Activated CD8-positive, alpha-beta memory T cell treated with anti-CD3 and anti-CD28 coated beads for 1 hour (primary cell): ENCODE measurements at places on chromosomes 5 and 9.

- no peak for DNase-seq
Observed at GRCh38 chr5:87588316-87588715, 175.6 kb upstream of the CCNH start.

- DNase-seq = peak; percentile 12
Observed at GRCh38 chr5:61333321-61333953, 1.4 kb downstream of the ZSWIM6 start.

DNA sequence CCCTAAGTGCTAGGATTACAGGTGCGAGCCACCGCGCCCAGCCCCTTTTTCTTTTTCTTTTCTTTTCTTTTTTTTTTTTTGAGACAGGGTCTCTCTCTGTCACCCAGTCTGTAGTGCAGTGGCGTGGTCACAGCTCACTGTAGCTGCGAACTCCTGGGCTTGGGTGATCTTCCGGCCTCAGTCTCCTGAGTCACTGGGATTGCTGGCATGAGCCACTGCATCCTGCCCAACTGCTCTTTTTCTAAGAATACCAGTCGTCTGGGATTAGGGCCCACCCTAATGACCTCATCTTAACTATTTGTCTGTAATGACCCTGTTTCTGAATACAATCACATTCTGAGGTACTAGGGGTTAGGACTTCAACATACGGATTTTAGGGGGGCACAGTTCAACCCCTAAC is 34.1 kb upstream of the NANS start:
- no peak for DNase-seq

- DNase-seq = no peak
Observed at GRCh38 chr5:91417219-91417618, 34.1 kb upstream of the ARRDC3 start.

GRCh38 chr9:25449503-25449902 is 228.7 kb downstream of the TUSC1 start:
- no peak for DNase-seq

DNA sequence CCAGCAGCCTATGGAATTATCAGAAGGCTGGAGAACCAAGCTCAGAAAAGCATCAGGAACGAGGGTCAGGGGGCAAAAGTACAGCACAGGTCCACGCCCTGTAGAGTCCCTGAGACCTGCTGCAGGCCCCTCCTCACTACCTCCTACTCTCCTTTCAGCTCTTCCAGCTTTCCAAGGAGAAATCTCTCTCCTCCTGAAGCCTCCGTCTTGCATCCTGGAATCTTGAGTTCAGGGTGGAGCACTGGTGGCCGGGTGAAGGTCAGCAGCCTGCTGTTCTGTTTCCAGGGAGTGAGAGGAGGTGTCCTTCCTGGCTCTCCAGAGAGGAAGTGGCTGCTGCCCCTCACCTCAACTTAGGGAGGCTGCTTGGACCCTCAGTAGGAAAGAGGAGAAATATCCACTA is 342.3 kb downstream of the ZSWIM6 start:
- DNase-seq = no peak

- no peak for DNase-seq
Observed at GRCh38 chr9:111151537-111151936, 113.3 kb upstream of the LPAR1 start.

- DNase-seq = no peak
Observed at GRCh38 chr9:100689635-100690034, 111.8 kb downstream of the CAVIN4 start.

DNA sequence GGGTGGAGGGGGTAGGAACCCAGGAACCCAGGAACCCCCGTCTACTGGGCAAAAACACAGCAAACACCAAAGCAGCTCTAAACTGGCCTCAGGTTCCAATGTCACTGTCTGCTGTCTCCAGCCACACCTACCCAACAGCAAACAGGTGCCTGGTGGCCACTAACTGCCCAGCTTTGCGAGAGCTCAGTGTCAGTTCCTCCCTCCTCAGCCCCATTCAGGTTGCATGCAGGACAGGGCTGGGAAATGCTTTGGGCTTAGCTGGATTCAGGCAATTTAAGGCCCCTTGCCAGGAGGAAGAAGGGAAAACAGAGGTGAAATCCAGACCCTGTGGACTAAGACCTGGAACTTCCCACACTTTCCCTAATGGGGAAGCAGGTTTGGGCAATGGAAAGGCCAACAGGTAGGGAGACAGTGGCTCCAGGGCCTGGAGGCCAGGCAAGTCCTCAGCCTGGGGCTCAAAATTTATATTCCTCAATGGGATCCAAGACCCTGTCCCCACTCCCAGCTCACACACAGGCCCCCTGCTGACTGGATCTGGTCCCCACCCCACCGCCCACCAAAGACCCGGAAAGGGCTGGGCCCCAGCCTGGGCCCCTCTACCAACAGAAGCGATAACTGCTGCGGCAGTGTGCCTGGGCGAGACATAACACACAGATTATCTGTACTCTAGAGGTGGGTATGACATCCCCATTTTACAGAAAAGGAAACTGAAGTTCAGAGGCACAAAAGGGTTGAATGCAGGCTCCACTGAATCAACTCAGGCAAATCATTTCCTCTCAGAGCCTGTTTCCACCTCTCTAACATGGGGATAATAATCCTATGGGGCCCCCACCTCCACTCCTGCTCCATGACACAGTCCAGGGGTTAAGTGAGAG is 3.5 kb downstream of the EEIG1 start:
- DNase-seq = no peak

GRCh38 chr9:98869078-98869745 is 61.7 kb downstream of the GALNT12 start:
- DNase-seq = no peak

DNA sequence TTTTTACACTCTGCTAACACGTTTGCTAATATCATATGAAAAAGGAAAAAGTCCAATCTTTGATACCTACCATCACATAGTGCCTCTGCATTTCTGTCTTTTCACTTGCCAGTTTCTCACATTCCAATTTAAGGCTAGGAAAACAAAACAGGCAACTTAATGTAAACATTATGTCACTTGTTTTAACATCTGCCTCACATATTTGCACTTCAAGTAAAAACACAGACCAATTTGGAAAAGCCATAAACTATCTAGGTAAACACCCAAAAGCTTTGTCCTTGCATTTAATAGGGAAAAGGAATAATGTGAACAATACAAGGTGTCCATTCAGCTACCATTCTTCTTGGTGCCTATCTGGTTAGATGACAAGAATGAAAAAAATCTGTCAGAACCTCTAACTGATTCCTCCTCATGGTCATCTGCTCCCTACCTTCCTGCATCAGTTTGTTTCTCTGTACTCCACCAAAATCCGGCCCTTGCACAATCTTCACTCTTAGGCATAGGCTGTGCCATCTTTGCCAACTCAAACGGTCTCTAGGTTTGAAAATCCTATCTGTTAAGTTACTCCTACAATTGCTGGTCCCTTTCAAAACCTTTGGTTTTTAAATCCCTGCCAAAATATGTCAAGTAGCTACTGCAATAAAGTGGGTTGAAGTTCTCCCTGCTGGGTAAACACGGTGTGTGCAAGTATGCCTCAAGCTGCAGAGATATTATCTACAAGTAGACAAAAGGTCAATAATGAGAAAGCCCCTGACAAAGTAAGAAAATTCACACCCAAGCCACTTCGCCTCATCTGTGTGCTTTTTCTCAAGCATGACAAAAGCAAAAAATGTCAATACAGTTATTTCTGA is 3.4 kb downstream of the TLE1 start:
- no peak for DNase-seq

- DNase-seq = no peak
Observed at GRCh38 chr9:3793971-3794383, 268.2 kb upstream of the RFX3 start.

DNA sequence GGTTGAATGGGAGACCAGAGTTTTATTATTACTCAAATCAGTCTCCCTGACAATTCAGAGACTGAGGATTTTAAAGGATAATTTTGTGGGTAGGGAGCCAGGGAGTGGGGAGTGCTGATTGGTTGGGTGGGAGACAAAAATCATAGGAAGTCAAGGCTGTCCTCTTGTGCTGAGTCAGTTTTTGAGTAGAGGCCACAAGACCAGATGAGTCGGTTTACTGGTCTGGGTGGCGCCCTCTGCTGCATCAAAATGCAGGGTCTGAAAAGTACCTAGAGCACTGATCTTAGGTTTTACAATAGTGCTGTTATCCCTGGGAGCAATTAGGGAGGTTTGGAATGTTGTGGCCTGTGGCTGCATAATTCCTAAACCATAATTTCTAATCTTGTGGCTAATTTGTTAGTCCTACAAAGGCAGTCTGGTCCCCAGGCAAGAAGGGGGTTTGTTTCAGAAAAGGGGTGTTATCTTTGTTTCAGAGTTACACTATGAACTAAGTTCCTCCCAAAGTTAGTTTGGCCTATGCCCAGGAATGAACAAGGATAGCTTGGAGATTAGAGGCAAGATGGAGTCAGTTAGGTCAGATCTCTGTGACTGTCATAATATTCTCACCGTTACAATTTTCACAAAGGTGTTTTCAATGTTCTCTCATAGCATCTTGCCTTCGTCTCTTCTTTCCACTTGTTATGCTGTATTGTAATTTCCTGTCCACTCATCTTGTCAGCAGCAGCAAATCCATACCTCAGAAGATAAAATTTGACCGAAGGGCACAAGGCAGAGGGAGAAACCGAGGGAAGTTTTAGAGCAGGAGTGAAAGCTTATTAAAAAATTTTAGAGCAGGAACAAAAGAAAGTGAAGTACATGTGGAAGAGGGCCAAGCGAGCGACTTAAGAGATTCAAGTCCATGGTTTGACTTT is 59.2 kb upstream of the CLINT1 start:
- DNase-seq = no peak
